Stimulated activated CD8-positive, alpha-beta memory T cell treated with anti-CD3 and anti-CD28 coated beads, Interleukin-7, amount 100 ng/mL, for 1 hour (primary cell): ENCODE measurements at places on chromosomes 16 and 17.

DNA sequence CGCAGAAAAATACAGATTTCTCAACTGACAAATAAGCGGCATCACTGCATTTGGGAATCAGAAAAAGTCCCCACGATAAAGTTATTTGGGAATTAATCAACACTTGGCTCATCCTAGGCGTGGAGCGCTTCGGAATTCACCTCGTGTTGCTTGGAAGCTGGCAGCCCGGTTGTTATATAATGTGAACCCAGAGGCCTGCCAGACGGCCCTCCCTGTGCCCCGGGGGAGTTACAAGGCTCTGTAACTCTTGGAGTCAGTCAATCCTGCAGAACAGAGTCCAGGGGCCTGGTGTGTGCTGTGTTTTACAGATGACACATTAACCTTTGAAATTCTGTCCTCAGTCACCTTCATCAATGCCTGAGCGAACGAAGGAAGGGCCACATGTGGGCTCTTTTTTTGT is 111.1 kb downstream of the PITPNC1 start:
- DNase-seq, result no peak

DNA sequence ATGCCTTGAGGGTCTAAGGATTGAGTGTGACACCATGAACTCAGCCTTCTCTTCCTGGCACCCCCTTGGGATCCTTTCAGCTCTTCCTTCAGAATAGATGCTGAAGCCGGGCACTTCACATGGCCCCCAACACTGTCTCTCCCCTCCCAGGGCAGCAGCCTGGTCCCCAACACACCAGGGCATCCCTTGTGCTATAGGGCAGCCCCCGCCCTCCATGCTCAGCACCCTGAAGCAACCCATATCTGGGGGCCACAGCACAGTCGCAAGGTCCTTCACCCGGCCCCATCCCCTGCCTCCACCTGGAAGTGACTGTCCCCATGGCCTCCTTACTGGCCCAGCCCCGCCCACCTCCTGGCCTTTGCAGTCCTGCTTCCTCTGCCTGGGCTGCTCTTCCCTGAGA is 143.1 kb downstream of the C16orf95 start:
- DNase-seq, result no peak

DNA sequence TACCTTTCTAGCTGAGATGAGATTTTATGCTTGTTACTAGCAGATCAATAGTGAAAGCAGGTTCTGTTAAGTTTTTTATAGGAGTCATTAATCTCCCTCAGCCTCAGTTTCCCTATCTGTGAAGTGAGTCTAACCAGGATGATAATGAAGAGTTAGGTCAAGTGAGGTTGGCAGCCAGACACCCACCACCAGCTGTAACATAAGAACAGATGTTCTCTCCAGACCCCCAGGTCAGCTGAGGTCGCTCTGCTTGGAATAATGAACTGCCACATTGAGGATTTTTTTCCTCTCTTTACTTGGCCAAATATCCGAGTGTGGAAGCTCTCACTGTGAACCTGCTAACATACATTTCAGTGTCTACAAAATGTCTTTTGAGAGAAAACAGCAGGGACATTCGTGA is 389.6 kb downstream of the WWOX start:
- no peak for DNase-seq

DNA sequence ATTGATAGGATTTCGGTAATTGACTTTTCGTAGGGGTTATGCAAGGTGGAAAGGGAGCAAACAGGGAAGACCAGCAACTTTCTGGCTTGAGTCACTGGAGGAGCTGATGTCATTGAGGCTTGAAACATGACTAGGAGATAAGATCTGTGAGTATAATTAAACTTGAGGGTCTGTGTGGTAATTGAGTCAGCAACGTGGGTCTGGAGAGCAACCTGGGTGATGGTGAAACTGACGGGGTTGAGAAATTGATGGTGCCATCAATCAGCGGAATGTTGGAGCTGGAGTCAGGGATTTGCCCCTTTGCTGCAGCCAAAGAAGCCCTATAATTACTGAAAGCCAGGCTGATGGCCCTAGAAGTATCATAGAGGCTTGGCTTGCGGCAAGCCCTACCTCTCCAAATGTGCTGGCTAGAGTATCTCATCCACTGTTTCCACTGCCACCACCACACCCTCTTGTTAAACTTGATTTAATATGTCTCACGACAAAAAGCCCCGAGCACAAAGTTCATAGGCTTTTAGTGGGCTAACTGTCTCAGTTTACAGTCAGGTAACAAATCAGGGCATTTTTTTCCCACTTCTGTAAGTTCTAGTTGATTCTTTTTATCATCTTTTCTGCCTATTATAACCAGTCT is 186.9 kb upstream of the ELAC2 start:
- no peak for DNase-seq

DNA sequence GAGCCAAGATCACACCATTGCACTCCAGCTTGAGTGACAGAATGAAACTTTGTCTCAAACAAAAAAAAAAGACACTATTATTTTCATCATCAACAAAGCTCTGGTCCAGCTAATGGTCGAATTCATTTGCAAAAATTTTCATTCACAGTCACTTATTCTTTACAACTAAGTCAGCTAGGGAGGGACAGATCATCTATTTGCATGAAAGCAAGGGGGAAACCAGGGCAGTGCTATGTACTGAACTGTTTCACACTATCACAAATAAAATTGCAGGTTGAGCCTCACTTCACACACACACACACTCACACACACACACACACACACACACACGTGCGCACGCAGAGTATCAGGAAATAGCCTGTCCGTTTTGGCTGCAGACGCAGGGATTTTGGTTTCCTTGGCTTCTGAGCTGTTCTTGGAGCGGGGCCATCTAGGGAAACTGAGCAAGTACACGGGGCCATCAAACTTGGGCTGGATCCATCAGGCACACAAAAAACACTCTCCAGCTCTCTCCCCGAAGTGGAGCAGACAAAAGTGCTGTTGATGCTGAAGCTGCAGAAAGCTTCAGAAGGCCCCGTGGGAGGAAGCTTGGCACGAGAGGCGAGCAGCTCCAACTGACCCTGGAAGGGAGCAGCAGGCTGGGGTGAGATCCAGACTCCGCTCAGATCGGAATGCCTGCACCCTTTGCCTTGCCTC is 44.3 kb upstream of the HELZ start:
- DNase-seq, result no peak

GRCh38 chr16:11957591-11958395 is 7.2 kb upstream of the TNFRSF17 start:
- no peak for DNase-seq

DNA sequence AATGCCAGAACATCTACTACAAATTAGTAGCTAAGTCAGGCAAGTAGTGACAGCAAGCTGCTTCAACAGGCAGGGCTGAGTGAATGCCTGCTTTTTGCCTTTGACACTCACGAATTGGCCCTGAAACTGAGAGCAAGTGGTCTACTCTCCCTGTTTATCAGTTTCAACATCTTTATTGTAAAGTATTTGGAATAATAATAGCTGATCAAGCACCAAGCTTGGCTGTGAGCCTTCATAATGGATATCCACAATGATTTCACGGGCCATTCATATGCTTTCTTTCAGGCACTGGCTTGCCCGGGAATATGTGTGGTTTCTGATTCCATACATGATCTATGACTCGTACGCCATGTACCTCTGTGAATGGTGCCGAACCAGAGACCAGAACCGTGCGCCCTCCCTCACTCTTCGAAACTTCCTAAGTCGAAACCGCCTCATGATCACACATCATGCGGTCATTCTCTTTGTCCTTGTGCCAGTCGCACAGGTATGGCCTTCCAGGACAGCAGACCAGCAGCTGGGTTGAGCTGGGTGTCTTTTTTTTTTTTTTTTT is 5.2 kb downstream of the TLCD3A start:
- no peak for DNase-seq

GRCh38 chr16:27458258-27458657 is 56.3 kb downstream of the IL21R start:
- DNase-seq, result no peak

- DNase-seq, result no peak
Observed at GRCh38 chr17:41912925-41913324, 5.8 kb downstream of the ACLY start.

DNA sequence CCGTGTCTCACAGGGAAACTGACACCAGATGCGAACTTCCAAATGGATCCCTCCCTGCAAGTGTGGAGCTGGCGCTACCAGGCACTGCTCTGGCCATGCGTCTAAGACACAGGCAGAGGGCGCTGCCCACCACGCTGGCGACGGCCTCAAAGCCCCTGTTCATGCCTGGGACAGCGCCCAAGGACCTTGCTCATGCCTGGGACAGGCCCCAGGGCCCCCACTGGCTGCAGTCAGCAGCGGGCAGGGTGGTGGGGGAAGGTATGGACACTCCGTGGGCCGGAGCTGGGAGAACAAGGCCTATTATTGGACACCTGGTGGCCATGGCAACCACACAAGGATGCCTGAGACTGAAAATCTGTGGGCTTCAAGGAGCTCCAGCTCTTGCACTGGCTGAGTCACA is 8.8 kb downstream of the ZG16B start:
- peak; percentile 23 for DNase-seq

GRCh38 chr16:80656711-80657150 is 115.9 kb downstream of the DYNLRB2 start:
- no peak for DNase-seq

DNA sequence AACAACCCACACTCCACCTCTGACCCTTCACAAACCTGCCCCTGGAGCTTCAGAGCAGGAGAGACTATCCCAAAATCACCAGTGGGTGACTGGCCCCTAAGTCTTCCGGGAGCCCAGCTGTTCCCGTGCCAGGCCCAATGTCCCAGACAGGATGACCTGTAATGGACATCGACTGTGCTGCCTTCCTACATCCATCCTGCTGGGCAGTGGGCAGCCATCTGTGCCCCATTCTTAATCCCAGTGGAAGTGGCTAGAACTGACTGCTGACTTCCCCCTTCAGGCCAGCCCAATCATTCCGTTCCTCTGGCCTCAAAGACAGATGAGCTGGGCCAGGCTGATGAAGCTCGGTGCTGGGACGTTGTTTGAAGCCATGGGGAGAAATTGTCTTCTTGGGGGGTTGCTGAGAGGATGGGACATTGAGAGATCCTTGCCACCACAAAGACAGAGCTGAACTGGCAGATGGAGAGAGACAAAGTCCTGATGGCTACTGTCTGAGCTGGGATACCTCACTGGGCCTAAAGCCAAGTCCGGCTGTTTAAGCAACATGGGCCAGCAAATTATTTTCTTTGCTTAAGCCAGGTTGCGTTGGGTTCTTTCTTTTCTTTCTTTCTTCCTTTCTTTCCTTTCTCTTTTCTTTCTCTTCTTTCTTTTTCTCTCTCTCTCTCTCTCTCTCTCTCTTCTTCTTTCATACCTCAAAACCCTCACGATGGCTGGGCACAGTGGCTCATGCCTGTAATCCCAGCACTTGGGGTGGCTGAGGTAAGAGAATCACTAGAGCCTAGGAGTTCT is 17.9 kb upstream of the ALOX15B start:
- no peak for DNase-seq

DNA sequence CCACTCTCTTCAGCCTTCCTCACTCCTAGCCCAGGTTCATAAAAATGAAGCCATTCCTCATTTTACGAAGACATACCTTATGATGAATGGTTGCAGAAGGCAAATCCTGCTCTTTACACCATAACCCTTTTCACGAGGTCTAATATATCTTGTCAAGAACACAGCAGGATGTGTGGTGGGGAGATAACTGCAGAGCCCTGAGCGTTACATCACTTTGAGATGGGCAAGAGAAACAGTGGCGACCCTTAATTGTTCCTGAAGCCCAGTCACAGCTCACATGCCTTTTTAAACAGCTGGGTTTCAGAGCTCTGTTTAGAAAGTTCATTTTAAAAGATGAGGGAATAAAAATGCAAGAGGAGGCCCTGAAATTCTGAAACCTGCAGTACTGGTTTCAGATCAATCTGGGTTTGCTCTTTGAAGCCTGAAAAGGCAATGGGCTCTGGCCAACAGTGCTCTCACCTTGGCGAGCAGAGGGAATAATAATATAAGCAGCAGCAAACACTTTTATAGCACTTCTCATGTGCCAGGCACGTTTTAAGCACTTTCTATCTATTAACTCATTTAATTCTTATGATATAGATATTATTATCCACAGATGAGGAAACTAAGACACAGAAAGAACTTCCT is 2.9 kb downstream of the FAM117A start:
- DNase-seq, result no peak

DNA sequence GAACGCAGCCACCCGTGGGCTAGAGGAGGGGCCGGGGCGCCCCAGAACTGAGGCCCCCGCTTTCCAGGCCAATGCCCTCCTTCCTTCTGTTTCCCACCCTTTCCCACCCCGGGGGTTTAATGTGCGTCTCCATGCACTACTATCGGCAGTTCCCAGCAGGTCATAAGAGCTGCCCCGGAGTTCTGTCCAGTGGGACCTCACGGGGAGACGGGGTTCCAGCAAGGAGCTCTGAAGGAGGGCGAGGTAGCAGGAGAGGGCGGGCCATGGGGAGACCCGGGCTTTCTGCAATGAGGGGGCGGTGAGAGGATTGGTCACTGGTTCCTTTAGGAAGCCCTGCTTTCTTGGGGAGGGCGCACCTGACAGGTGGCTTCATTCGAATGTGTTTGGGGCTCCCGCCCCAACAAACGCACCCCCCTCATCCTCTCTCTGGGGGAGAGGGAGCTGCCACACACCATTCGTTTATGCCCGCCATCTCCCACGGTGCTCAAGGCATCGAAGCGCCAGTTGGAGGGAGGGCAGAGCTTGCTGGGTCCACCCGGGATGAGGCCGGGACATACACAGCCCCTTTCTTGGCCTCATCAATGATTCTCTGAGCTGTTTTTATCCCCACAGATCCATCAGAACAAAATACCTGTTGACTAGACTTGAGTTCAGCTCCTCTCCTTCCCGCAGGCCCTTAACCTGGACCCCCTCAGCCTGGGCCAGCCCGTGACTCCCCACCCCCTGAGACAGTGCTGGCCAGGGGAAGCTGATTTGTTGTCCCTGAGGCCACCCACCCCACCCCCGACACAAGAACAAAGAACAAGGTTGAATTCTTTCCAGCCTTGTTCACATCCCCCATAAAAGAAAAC is 44.1 kb downstream of the SLC7A5 start:
- DNase-seq, result no peak

- DNase-seq, result no peak
Observed at GRCh38 chr17:45425125-45425983, 7.3 kb downstream of the ARHGAP27 start.

DNA sequence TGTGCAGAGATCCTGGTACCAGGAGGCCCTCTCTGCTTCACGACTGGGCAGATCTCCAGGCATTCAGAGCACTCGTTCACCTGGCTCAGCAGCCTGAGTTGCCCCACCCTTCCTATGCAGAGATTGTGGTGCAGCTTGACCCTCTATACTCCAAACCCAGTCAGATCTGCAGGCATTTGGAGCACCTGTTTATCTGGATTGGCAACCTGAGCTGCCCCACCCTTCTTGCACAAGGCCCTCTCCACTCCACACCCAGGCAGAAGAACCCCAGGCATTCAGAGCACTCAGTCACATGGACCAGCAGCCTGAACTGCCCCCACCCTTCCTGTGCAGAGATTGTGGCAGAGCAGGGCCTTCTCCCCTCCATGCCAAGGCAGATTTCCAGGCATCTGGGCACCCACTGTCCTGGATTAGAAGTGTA is 88.4 kb upstream of the CDH5 start:
- DNase-seq, result no peak

GRCh38 chr16:65249768-65250167 is 127.9 kb upstream of the CDH11 start:
- no peak for DNase-seq

GRCh38 chr17:72104164-72104862 is 16.5 kb upstream of the SOX9 start:
- DNase-seq, result no peak
